ENCODE measurements at places on chromosomes 3 and 15. TPM values are rescaled to one million over a fixed set of nuclear protein-coding genes. Genes with fewer than 3 reads are reported as not detected.

KCNMB3 gene
- total RNA-seq: 2.0 TPM

SKOR1 gene
- 0.41 TPM for total RNA-seq

GOLGA8J gene
- total RNA-seq: not detected

TMEM212 gene
- not detected for total RNA-seq

THSD4 gene
- 1.6 TPM for total RNA-seq

RABL3 gene
- 12.6 TPM for total RNA-seq

SLC28A2 gene
- not detected for total RNA-seq

PARP15 gene
- total RNA-seq: not detected

SMARCC1 gene
- total RNA-seq: 99.9 TPM

ANKUB1 gene
- 0.41 TPM for total RNA-seq

ZNF502 gene
- total RNA-seq: 14.3 TPM

CDCP1 gene
- total RNA-seq: 0.41 TPM

ISG20 gene
- not detected for total RNA-seq

TAGLN3 gene
- 174 TPM for total RNA-seq

CACNA2D2 gene
- total RNA-seq: 2.4 TPM

TMOD2 gene
- total RNA-seq: 198 TPM

FBXW12 gene
- total RNA-seq: 1.6 TPM

SLITRK3 gene
- 11.0 TPM for total RNA-seq

NDUFB4 gene
- 30.2 TPM for total RNA-seq

TNIK gene
- 75.4 TPM for total RNA-seq

FHIT gene
- 1.6 TPM for total RNA-seq

PROS1 gene
- total RNA-seq: 12.2 TPM

EFCC1 gene
- total RNA-seq: 0.41 TPM

CYP1A2 gene
- total RNA-seq: not detected

LRRC15 gene
- total RNA-seq: not detected

GOLGA8T gene
- total RNA-seq: not detected

TUSC7 gene
- not detected for total RNA-seq
